ENCODE measurements at places on chromosomes 12 and 14. TPM values are rescaled to one million over a fixed set of nuclear protein-coding genes. Genes with fewer than 3 reads are reported as not detected.

- H3K4me1 ChIP-seq = no peaks in the 10 kb centered on the region
- H3K27me3 ChIP-seq = no peaks in the 10 kb centered on the region
- no peak for DNase-seq
- no peak overlapping the region for H3K4me3 ChIP-seq
- no peaks in the 10 kb centered on the region for H3K36me3 ChIP-seq
These were observed 30.3 kb upstream of the PMCH start for GRCh38 chr12:102227954-102228353.

The COX8C gene
- total RNA-seq = not detected

The SMCO2 gene
- not detected for total RNA-seq

- no peak overlapping the region for H3K27ac ChIP-seq
- no peaks in the 10 kb centered on the region for H3K36me3 ChIP-seq
- no peak for DNase-seq
- H3K4me3 ChIP-seq = no peak overlapping the region
These were observed 54.6 kb downstream of the NUAK1 start for GRCh38 chr12:106084014-106084671.

DNA sequence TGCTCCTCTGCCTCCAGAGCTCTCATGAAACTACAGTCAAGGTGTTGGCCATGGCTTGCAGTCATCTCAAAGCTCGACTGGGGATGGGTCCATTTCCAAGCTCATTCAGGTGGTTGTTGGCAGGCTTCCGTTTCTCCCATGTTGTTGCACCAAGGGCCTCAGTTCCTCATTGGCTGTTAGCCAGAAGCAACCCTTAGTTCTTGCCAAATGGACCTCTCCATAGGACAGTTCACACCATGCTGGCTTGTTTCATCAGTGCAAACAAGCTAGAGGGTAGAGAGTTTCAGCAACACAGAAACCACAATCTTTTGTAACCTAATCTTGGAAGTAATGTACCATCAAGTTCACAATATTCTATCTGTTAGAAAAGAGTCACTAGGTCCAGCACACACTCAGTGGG is 22.7 kb upstream of the PPM1A start:
- H3K4me1 ChIP-seq = no peaks in the 10 kb centered on the region
- no peaks in the 10 kb centered on the region for H3K36me3 ChIP-seq
- H3K27ac ChIP-seq = no peak overlapping the region
- H3K27me3 ChIP-seq = no peaks in the 10 kb centered on the region
- no peak overlapping the region for H3K4me3 ChIP-seq

The SRRM4 gene
- not detected for total RNA-seq

DNA sequence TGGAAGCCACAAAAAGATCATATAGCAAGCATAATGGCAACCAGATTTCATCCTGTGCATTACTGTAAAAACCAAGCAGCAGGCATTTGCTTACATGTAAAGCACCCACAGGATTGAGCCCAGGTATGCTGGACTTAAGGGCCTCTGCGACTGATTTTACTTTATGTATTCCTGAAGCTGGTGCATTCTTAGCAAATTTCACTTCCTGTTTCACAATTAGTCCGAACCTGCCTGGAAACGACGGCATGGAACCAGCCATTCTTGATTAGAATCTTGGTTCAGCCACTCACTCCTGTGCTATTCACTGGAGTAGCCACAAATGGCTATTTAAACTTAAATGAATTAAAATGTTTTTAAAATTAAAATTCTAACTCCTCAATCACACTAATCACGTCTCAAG is 239.2 kb downstream of the NUAK1 start:
- no peaks in the 10 kb centered on the region for H3K36me3 ChIP-seq
- no peak for DNase-seq
- no peak overlapping the region for H3K4me3 ChIP-seq
- no peak overlapping the region for H3K27ac ChIP-seq
- no peaks in the 10 kb centered on the region for H3K27me3 ChIP-seq

The KRT81 gene
- not detected for total RNA-seq

Data from CD8-positive, alpha-beta memory T cell (primary cell).